Stimulated activated CD8-positive, alpha-beta memory T cell treated with anti-CD3 and anti-CD28 coated beads, Interleukin-4, amount 100 ng/mL, for 48 hours (primary cell): ENCODE measurements at places on chromosomes 2 and 18.

DNA sequence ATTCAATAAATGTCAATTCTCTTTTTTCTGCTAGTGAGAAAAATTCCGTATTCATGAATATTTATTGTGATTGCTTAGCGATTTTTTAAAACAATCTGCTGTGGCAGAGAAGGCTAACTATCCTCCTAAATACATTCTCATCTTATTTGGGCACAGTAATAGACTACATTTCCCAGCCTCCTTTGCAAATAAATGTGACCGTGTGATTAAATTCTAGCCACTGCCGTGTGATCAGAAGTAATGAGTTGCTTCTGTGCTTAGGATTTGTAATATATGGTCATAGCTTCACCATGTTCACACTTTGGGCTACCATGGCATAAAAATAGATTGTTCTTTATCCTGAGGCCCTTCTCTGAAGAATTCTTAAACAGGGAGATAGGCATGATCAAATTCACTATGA lies 179.6 kb downstream of the FAM124B start:
- no peak for DNase-seq

DNA sequence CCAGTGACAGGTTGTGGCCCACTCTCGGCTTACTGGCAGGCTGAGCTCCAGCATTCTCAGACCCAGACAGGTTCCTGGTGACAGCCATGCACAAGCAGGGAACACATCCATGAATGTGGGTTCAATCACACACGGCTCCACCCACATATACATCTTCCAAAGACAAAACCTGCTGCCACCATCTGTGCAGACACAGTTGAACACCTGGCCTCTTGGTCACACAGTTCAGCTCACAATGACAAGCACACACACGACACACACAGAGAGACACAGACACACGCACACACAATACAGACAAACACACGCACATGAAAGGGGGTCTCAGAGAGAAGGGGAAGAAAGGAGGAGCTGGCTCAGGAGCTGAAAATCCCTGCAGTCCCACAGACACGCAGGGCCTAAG lies 32.1 kb upstream of the PTMA start:
- no peak for DNase-seq

DNA sequence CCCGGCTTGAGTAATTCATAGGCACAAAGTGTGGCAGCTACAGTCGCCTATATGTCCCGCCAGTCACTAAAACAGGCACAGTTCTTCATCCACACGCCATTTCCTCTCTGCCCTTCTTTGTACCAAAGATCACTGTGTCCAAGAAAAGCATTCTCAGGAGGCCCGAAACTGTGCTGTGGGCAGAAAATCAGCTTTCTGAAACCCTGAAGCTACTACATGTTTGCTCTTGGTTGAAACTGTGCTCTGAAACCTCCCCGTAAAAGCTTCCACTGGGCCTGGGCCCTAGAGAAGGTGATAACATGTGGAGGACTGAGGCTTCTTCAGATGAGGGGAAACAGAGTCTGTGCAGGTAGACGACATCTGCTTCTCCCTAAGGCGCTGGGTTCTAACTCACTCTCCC lies 75.6 kb upstream of the ID2 start:
- DNase-seq = no peak

DNA sequence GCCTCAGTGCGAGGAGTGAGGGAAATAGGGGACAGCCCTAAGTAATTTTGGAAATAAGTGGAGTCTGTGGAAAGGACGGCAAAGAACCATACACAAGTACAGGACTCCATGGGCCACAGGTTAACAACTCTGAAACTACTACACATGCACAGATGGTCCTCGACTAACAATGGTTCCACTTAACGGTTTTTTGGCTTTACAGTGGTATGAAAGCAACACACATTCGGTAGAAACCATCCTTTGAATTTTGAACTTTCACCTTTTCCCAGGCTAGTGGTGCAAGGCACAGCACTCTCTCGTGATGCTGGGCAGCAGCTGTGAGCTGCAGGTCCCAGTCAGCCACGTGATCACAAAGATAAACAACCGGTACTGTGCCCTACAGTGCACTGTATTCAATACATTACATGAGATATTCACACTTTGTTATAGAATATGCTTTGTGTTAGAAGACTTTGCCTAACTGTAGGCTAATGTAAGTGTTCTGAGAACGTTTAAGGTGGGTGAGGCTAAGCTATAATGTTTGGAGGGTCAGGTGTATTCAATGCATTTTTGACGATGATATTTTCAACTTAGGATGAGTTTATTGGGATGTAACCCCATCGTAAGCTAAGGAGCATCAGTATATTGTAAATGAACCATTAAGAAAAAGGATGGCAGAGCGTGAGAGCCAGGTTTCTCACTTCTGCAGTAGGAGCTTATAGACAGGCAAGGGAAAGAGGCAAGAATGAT lies 44.6 kb downstream of the TBC1D8 start:
- DNase-seq = no peak

GRCh38 chr2:141341444-141341843 lies 789.4 kb downstream of the LRP1B start:
- no peak for DNase-seq
